ENCODE measurements at places on chromosomes 3 and 15.

- no peak for DNase-seq
Observed at GRCh38 chr3:160150066-160150465, 75.2 kb upstream of the C3orf80 start.

GRCh38 chr3:72485641-72486040, 362.6 kb downstream of the SHQ1 start:
- no peak for DNase-seq

- no peak for DNase-seq
Observed at GRCh38 chr15:67852418-67852817, 12.6 kb upstream of the RNU6-1 start.

- no peak for DNase-seq
Observed at GRCh38 chr15:80735344-80735743, 40.2 kb downstream of the ABHD17C start.

- DNase-seq = no peak
Observed at GRCh38 chr3:152760591-152760990, 74.3 kb upstream of the P2RY1 start.

DNA sequence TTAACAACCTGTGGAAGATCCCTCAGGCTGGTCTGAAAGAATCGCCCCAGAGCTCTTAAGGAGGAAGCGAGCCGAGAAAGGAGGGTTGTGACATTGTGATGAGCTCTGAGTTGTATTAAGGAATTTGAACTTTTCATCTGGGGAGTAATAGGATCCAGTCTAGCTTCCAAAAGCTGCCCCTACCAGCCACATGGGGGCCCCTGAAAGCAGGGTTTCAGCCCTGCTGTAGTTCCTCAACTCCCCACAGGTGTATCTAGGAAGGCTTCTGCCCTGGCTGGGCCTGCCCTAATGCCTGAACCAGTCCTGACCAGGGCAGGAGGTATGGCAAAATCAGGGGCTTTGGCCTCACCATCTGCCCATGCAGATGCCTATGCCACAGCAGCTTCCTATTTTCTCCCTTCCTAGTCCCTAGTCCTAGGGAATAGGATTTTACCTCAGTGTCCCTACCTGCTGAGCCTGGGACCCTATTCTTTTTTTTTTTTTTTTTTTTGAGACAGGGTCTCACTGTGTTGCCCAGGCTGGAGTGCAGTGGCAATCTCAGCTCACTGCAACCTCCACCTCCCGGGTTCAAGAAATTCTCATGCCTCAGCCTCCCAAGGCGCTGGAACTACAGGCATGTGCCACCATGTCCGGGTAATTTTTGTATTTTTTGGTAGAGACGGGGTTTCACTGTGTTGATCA, 5.0 kb upstream of the AP3S2 start:
- peak; percentile 25 for DNase-seq

- DNase-seq = no peak
Observed at GRCh38 chr3:158809642-158810041, 7.8 kb downstream of the MFSD1 start.

Measured in activated B cell treated with CpG ODN at 0.5 μM for 24 hours (primary cell).